ENCODE measurements at places on chromosomes 13 and 19.

GRCh38 chr13:95233026-95233635 lies 68.1 kb downstream of the ABCC4 start:
- peak; percentile 17 for DNase-seq

- DNase-seq: peak; percentile 92
Observed at GRCh38 chr13:49247643-49248621, at the start of gene CDADC1. Gene CDADC1, plus strand, starts transcription at chr13:49247925. Its CDS starts 113 bp downstream, at chr13:49248038.

- DNase-seq: peak; percentile 78
Observed at GRCh38 chr19:17555929-17556813, 722 bp downstream of the COLGALT1 start.

DNA sequence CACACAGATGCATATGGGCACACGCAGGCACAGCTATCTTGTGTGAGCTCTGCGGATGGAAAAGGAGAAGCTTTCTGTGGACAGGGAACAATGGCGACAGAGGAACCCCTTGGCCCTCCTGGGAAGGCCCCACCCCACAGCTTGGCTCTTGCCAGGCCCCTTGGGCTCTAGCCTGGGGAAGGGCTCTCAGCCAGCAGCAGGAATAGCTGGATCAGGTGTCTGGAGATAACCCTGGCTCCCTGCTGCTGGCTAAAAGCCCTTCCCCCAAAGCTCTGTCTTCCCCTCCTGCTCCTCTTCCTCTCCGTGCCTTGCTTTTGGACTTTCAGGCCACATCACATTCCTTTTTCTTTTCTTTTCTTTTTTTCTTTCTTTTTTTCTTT lies 24.3 kb downstream of the CEBPA start:
- DNase-seq: no peak

- no peak for DNase-seq
Observed at GRCh38 chr13:39938596-39938995, 283.1 kb downstream of the COG6 start.

DNA sequence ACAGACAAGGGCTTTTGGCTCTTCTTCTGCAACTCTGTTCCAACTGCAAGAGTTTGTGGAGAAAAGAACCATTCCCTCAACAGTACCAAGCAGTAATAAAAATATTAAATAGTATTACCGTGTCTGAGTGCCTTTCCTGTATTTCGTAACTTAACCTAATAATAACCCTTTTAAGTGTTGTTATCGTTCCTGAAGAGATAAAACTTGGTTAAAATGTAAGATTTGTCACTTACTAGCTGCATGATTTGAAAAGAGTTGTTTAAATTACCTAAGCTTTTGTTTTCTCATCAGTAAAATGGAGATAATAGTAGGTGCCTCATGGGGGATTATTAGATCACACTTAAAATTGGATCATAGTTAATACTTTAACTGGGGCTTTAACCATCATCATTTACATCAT lies 447.2 kb downstream of the GPC5 start:
- DNase-seq: no peak

DNA sequence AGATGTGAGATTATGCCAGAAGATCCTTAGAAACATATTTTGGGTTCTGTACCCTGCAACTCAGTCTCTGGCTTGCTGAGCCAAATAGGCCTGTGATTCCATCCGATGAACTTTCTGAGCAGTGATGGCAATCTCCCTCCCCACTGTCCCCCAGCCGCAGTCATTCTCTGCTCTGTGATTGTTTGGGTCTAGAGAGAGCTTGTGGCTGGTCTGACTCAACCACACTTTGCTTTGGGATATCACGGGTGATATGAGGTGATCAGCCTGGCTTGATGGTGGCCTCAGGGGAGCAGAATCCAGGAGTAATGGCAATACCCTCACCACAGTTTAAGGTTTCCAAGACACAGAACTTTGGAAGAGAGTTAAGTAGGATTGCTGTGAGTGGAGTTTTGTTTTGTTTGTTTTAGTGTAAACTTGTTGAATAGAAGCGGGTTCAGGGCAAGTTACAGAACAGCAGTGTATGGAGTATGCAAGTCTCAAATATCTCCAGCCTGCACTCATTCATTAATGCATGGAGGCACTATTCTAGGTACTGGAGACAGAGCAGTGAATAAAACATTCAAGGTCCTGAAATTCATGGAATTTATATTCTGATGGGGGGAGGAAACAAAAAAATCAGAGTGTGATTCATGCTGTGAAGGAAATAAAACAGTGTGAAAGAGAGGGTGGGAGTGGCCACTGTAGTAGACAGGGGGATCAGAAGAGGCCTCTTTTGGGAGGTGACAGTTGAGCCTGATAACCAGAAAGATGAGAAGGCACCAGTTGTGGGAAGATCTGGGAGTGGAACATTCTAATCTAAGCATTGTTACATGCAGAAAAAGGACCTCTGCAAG lies 5.3 kb downstream of the SAMD4B start:
- DNase-seq: peak; percentile 40

DNA sequence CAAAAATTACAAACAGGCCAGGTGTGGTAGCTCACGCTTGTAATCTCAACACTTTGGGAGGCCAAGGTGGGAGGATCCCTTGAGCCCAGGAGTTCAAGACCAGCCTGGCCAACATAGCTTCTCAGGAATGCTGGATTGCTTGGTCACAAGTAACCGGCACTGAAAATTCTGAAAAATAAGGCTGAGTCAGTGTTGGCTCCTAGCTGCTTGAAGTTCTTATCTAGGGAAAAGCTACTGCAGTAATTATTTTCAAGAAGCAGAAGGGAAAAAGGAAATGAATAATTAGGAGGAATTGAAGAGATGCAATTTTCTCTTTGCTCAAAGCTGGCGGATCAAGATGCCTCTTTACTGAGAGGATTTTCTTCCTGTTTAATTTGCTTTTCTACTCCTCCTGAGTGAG lies 75.0 kb upstream of the GTF3A start:
- DNase-seq: no peak

DNA sequence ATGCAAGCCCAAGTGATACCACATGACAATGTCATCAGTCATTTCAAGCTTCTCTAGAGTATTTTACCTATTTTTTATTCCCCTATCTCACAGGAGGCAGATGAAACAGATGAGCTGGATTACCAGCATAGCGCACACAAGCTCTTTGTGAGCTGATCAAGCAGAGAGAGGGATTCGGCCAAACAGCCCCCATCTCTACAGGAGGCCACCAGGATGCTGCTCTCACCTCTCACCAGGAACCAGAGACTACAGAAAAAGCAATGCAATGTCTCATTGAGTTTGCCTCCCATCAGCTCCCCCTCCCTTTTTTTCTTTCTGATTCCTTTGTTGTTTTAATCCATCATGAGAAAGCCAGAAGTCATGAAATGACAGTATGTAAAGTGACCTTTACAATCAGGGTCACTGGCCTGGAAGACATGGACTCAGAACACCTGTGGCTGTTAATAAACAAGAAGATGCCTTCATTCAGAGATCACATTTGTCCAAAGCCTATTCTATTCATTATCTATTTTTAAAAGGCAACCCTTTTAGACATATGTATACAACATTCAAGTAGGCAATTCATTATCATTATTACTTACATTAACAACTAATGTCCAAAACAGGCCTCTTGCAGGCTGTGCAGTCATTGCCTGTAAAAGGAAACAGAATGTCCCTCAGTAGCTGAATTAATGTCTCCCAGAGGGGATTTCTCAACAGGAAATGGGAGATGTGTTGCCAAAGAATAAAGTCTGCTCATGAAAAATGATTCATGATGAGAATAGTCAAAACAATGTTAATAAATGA lies 656.6 kb downstream of the TBC1D4 start:
- no peak for DNase-seq

- DNase-seq: peak; percentile 60
Observed at GRCh38 chr19:2475018-2475701, 767 bp upstream of the GADD45B start.

- DNase-seq: no peak
Observed at GRCh38 chr19:47650700-47651099, 41.8 kb downstream of the BICRA start.

DNA sequence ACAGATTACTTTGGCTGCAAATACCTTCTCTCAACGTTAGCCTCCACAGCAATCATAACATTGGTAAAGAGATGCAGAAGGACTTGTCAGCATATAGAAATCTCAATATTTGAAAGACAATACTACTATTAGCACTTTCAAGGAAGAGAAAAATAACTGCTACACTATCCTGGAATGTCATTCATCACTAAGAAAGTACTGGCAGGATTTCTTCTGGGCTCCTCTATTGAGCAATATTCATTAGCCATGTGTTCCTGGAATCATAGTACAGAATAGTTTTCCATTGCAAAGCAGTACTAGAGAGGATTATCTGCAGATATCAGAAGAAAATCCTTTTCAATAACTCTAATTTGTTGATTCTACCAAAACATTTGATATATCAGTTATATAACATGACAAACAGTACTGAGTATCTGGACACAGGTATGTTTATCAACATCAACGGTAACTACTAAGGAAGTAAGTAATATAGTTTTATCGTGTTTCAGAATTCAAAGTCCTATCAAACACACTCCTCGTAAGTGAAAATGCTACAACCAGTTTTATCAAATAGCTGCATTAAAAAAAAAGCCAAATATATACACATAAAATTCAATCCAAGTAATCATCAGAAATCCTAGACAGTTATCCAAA lies 27.3 kb downstream of the INTS6 start:
- DNase-seq: no peak

- no peak for DNase-seq
Observed at GRCh38 chr13:44407891-44408290, 34.3 kb downstream of the SERP2 start.

GRCh38 chr19:49564616-49565045 lies 15.7 kb downstream of the NOSIP start:
- DNase-seq: no peak

GRCh38 chr13:110756219-110756631 lies 42.7 kb downstream of the ING1 start:
- no peak for DNase-seq

- DNase-seq: no peak
Observed at GRCh38 chr13:76848596-76848995, 37.6 kb downstream of the KCTD12 start.

DNA sequence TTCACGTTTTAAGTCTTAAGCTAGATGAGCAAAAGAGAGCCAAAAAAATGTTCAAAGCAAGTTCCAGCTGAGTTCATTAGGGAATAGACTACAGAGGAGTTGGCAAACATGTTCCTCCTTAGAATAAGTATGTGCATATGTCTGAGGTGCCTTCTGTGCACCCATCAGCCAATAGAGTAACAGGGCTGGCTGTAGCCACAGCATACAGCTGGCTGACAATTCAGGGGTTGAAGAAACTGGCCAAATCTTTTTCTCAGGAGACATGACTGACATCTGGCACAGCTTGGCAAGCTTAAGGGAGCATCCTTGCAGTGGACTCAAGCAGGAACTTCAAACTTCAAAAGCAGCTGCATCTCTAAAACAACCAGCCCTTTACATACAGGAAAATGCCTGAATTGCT lies 414.8 kb upstream of the PCDH20 start:
- DNase-seq: no peak

GRCh38 chr19:2648528-2648937 lies 54.0 kb downstream of the GNG7 start:
- DNase-seq: peak; percentile 84

DNA sequence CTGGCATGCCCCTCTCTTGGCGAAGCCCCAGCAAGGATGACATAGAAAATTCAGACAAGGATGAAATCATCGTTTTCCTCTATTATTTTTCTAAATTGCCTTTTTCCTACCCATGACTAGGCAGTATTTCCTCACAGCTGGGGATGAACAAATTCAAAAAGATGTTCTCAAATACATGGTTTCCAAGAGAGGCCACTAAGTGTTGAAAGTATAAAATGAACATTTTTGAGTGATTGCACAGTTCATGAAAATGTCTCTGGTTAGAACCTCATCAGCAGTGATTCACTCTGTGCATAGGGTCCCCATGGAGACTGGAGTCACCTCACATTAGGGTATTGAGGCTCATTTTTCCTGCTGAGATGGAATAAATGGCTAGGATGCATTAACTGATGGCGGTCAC lies 373.7 kb downstream of the DNAJC15 start:
- no peak for DNase-seq

DNA sequence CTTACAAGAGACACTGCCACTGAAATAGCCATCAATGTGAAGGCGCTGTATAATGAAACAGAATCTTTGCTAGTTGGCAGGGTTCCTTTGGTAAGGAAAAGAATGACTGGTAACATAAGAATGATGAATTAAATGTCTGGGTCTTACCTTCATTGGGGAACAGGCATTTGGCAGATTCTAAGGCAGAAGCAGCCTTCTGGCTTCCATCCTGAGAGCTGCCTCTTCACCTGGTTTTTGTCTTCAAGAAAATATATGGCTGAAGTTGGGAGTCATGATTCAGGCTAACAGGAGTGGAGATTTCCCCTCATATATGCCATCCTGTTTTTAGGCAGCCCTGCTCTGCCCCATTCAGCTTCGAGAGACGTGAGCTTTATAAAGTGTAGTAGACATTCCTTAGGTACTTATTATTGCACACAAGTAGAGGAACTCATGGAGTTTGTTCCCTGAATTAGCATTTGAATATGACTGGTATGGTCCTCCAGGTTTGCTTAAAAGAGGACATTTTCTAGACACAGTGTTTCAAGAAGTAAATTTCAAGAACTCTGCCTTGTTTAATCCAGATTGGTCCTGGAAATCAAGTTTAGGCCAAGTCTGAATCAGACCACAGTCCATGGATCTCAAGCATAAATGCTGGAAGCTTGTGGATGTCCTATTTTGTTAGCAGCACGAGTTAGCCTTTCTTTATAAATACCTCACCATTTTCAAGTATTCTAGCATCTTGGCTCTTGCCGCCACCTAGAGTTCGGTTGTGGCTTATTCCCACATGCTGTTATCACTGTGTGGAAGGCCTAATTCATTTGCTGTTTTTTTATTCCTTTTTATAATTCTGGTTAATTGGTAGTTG lies 56.2 kb upstream of the AKAP11 start:
- peak; percentile 6 for DNase-seq

DNA sequence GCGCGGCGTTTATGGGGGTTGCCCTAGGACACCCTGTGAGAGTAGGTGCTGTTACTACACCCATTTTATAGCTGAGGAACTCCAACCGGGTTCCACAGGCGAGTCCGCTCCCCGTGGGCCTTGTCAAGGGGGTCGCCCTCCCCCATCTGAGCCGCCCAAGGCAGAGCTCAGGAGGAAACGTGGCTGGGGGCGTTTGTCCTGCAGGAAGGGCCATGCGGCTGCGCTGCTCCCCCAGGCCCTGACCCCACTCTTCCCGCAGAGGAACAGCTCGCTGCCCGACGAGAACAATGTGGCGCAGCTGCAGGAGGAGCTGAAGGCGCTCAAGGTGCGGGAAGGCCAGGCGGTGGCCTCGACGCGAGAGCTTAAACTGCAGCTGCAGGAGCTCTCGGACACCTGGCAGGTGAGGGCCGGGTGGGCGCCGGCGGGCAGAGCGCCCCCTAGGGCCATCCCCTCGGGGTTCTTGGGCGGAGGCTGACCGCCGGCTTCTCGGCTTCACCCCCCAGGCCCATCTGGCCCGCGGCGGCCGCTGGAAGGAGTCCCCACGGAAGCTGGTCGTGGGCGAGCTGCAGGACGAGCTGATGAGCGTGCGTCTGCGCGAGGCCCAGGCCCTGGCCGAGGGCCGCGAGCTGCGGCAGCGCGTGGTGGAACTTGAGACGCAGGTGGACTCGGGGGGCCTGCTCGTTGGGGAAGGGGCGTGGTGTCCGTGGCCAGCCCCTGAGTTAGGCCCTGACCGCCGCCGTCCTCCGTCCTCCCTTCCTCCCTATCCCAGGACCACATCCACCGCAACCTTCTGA lies 12.4 kb downstream of the PRR36 start:
- no peak for DNase-seq

- no peak for DNase-seq
Observed at GRCh38 chr19:21581646-21582240, 76.3 kb downstream of the ZNF429 start.

Data from K562 (cell line).